ENCODE measurements at places on chromosomes 7 and 10.

DNA sequence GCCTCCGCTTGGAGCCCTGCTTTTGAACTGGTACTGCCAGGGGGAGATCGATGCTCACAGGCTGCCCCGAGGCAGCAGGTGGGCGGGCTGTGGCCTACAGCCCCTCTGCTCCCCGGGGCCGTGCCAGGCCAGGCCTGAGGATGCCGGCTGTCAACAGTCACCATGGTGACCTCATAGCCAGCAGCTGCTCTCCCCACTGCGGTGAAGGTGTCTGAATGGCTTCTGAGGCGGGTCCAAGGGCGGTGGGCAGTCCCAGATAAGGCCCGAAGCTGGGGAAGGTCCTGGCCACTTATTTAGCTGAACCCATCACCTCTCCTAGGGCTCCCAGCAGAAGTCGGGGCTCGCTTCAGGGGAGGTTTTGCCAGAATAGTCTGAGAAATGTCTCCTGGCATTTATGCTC is 179.3 kb downstream of the ARHGAP12 start:
- DNase-seq, result no peak

DNA sequence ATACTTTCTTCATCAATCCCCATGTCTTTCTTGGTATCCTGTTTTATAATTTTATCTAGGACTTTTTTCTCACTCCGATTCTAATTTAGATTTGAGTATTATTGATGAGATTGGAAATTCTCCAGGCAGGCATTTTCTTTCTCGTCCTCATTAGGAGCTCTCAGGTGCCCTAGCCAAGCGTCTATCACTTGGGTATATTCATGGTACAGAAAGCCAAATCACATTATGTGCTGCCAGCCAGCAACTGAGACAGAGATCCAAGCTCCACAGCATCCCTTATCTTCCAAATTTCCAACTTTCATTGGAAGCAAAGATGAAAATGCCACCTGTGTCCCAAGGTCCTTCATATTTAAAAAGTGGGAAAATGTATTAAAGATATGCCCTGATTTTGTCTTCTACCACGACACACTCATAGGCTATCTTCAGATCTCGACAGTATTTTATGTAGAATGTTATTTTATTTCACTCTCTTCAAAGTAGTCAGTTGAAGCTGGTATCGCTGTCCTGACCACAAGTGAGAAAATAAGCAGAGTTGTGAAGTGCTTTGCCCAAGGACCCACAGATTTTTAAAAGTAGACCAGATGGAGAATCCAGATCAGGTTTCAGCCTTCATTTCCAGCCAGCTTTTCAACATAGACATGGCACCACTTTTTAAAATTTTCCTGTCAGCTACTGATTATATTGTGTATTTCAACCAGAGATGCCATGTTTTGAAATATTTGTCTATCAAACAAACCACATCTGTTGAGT is 773.4 kb downstream of the CNTNAP2 start:
- no peak for DNase-seq

DNA sequence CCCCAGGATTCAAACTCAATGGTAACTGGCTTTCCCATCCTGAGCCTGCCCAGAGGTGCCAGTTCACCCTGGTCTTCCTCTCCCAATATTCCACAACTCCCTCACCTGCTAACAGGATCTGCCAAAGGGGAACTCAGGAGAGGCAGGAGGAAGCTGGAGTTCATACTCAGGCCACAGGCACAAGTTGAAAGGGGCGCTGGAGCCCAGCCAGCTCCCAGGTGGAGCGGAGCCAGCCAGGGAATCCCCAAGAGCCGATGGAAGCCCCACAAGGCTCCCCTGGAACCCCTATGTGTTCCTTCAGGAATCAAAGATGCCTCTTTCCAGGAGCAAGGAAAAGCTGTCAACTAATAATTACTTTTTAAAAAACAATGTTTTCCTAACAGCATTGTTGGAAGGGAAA is 63.5 kb downstream of the SH3PXD2A start:
- DNase-seq, result no peak

DNA sequence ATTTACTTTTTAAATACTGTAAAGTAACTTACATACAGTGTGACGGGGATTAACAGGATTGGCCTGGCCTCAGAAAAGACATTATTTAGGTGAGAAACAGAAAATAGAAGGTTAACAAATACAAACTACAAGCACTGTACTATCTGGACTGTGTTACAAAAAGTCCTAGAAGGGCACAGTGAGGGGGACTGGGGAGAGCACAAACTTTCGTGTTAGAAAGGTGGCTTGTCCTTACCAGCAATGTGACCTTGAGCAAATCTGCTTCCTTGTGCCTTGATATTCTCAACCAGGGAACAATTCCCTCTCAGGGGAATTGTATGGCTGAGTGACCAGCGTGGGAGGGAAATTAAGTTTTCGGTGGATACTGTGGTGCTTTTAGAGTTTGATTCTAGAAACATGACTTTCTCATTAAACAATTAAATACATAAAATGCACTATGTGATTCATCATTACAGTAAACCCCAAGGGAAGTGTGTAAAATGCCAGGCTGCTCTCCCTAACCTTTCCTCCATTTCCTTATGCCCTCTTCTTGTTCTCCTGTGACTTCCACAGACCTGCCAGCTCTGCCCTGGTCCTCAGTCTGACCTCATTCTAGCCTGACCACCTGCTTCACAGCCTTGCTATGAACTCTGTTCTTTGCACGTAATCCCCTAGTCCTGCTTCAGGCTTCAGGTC is 57.7 kb downstream of the OSBPL3 start:
- DNase-seq, result no peak

DNA sequence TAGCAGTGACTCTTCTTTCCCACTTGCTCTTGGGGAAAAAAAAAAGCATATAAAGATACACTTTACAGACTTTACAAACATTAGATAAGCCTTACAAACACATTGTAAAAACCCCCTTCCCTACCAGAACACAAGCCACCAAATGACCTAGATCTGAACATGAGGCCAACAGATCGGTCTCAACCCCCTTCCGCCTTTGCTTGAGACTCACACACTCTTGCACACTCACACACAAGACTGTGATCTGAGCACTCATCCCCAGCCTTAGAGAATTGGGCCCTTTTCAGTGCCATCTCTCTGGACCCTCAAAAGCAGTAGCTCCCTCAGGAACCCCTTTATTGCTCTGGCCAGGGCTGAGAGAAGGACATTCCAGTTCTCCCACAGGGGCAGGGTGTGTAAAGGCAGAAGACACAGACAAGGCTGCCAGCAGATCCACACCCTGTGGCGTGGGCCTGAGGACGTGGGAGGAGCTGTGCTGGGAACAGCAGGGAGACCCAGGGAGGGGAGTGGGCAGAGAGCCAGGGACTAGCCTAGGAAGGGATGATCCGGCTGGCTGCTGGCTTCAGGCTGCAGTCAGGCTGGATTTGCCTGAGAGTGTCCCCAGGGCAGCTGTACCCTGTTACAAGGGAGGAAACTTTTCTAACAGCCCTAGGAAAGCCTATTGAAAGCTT is 206.7 kb downstream of the KIAA1217 start:
- DNase-seq, result no peak

DNA sequence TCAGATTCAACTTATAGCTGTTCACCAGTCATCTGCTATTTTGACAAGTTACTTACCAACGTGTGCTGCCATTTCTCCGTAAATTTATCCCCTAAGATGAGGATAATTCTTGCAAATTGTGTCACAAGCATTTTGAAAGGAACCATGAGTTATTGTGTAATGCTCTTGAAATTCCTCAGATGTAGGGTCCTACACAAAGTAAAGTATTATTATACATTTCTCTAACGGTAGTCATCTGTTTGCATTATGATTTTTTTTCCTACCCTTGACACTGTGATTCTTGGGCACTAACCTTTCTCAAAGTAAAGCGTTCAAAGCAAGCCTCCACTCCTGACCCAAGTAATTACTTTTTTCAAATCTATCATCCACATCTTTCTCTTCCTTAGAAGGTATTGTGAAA is 8.1 kb downstream of the HERC4 start:
- no peak for DNase-seq

GRCh38 chr7:95317546-95317945 is 6.8 kb downstream of the PON1 start:
- DNase-seq, result no peak

DNA sequence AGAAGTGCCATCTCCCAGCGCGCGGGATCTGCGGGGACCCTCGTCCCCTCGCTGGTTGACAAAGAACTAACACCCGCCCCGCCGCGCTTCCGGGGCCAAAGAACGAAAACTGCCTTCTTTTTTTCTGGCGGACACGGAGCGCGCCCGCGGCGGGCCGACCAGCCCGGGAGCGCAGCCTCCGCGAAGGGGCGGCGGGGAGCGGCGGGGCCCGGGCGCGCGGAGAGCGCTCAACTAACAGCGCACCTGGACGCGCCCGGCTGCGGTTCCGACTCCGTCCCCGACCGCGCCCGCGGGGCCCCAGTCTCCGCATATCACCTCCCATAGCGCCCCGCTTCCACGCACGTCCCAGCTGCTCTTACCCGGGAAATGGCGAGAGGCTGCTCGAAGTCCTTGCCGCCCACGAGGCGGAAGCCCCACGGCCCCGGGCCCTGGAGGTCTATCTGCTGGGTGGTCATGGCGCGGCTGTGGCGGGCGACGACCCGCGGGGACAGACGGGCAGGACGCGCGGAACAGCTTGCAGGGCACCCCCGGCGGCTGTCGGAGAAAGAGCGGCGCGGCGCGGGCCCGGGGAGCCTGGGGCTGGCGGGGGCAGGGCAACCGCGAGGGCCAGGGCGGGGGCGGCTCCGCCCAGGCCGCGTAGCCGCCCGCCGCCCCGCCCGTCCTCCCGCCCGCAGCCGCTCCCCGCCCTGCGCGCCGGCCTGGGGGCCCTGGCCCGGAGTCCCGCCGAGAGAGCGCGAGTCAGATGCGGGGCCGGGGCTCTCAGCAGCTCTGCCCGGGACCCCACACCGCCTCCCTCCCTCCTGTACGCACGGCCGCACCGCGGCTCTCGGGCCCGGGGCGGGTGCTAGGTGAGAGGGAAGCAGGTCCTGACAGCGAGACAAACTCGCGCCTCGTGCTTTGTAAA is at the start of gene PDLIM1:
Gene PDLIM1, minus strand, starts transcription at position 543 of the 904 bp plus-strand sequence. Its CDS starts 88 bp downstream, at position 455.
- peak; percentile 28 for DNase-seq
